ENCODE measurements at places on chromosomes 6 and 20.

- DNase-seq: no peak
Measured at GRCh38 chr6:46356543-46356942, 134.7 kb downstream of the RCAN2 start.

- no peak for DNase-seq
Measured at GRCh38 chr20:49381558-49382493, 100.6 kb downstream of the KCNB1 start.

GRCh38 chr20:57857969-57858368, 148.2 kb upstream of the PMEPA1 start:
- DNase-seq: no peak

- DNase-seq: no peak
Measured at GRCh38 chr6:106197441-106197840, 111.3 kb downstream of the PRDM1 start.

- DNase-seq: no peak
Measured at GRCh38 chr6:109441069-109441816, 719 bp downstream of the SMPD2 start.

DNA sequence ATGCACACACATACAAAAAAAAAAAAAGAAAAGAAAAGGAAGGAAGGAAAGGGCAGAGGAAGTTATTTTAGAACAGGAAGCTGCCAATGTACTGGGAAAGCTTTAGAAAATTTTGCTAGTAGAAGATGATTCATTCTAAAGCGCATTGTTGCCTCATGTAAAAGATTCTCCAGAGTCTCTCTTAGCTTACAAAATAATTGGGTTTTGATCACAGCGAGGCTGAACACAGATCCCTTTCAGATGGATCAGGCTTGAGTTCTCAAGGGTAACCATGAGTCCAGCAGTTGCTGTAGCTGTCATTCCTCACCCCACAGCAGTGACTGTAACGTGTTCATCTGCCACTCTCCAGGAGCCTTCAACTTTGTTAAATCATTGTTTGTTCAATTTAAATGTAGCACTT, 81.9 kb downstream of the PHACTR2 start:
- DNase-seq: no peak

GRCh38 chr20:45798935-45799642, 7.3 kb downstream of the DNTTIP1 start:
- no peak for DNase-seq

- no peak for DNase-seq
Measured at GRCh38 chr6:27863962-27864905, 48.0 kb downstream of the OR2B2 start.

DNA sequence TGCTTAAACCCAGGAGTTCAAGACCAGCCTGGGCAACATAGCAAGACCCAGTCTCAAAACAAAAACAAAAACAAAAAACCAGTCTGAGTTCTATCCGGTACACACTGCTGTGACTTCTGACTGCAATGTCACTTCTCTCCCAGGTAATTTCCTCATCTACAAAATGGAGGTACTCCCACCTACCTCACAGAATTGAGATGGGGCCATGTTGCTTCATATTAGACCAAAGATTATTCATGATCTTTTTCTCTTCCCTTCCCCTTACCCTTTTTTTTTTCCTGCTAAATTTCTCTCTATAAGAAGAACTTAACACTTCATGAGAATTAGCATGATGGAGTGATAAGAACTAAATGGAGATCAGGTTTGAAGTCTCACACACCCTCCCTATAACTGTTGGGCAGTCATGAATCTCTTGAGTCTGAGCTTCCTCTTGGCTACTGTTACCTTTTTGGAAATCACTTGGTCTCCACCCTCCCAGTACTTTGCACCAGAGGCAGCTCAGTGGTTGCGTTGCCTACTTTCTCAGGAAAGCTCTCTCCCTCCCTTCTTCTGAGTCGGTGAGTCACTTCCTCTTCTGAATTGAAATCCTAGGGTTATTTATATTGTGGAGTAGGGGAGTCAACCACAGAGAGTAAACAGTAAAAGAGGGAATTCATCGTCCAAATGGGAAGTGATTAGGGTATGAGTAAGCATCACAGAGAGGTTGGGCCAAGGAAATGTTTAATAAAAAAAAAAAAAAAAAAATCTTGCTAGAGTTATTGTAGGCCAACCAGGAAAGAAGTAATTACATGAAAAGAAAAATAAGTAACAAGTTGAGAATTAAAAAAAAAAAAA, 59.9 kb upstream of the MAP7 start:
- peak; percentile 94 for DNase-seq

DNA sequence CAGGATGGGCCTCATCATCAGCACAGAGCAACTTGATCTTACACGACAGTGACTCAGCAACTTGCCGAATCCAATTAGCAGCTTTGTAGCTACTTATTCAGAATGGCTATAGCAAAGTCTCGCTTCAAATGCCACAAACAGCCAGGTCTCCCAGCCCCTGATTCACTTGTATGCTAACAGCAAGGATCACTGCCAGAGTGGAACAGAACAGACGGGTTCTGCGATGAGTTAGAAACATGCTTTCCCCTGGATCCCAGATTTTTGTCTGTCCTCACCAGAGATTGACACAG, 254.4 kb downstream of the NRN1 start:
- DNase-seq: no peak

- DNase-seq: no peak
Measured at GRCh38 chr6:69580706-69581105, 216.1 kb downstream of the LMBRD1 start.

DNA sequence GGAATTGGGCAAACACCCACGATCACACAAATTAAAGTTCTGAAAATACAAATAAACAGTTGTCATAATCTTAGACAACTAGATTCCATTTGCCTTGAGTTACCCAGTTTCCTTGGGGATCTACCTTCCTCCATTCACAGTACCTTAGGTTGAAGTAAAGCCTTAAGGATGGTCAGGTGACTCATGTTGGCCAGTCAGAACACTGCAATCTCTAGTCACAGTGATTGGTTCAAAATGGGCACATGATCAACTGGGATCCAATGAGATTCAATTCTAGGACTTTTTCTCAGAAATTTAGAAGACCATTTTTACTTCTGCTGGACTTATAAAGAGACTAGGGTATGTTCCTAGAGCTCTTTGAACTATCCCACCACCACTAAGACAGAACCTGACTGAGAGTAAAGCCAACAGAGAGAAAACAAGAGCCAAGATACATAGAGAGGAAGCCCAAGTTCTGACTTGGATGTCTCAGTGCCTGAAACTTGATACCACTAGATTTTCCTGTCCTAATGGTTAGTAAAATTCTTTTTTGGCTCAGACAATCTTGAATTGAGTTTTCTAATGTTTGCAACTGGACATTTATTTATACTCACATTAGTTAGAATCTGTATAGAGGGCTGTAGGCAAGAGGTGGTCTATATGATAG, 8.6 kb upstream of the CLIC5 start:
- DNase-seq: no peak

DNA sequence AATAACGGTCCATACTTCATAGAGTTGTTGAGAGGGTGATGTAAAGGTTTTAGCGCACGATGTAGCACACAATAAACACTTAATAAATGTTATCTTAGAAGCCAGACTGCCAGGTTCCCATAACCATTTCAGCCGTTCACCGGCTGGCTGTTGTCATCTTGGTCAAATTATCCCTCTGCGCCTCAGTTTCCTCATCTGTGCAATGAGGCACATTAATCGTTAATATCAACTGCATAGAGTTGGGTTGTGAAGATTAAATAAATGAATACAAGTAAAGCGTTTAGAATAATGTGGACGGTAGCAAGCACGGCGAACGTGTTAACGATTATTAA, 432 bp upstream of the PSMF1 start:
- no peak for DNase-seq

- DNase-seq: no peak
Measured at GRCh38 chr6:139600919-139601475, 226.5 kb upstream of the CITED2 start.

- no peak for DNase-seq
Measured at GRCh38 chr20:8874437-8874836, 194.4 kb upstream of the PLCB4 start.

DNA sequence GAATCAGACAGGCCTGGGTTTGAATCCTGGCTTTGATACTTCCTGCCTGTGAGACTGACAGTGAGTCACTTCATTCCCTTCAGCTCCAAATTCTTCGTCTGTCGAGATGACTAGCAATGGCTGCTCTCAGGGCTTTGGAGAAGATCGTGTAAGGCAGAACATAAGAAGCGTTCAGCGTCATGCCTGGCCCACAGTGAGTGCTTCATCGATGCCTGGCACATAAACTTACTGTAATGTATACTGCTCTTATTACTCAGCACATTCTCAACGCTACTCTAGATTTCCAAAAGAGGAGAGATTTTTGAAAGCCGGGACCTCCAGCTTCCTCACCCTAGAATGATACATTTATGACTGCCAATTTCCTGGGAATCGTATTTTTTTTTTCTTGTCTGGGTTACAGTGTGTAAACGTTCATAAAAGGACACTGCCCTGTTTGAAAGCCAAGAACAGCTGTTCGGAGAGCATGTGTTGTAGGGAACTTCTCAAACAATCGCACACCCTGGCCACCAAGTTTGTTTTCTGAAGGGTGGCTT, 16.2 kb upstream of the BCAS1 start:
- DNase-seq: no peak

DNA sequence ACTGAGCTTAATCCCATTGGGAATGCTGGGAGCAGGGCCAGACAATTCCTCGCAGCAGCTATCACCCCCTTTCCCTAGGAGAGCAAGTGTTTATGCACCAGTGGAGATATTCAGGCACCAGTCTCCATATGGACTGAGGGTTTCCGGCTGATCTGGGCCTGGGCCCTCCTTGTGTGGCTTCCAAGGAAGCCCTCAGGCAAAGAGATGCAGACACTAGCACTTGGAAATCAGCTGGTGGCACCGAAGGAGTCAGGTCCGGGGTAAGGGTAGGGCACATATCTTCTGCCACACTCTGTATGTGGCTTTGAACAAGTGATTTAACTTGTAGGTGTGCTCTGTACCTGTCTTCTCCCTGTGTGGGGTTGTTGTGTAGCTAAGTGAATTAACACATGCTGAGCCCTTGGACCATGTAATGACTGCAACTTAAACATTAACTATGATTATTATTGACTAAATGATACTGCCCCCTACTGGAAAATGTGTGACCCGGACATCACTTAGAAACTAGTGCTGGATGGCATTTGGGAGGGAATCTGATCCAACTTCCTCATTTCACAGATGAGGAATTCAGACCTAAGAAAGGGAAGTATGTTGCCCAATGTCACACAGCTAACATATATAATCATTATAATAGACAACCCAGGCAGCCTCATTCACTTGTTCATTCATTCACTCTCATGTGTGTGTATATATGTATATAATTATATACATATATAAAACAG, 19.3 kb upstream of the WFDC2 start:
- no peak for DNase-seq

GRCh38 chr6:6892744-6893583, 214.8 kb upstream of the RREB1 start:
- DNase-seq: no peak

DNA sequence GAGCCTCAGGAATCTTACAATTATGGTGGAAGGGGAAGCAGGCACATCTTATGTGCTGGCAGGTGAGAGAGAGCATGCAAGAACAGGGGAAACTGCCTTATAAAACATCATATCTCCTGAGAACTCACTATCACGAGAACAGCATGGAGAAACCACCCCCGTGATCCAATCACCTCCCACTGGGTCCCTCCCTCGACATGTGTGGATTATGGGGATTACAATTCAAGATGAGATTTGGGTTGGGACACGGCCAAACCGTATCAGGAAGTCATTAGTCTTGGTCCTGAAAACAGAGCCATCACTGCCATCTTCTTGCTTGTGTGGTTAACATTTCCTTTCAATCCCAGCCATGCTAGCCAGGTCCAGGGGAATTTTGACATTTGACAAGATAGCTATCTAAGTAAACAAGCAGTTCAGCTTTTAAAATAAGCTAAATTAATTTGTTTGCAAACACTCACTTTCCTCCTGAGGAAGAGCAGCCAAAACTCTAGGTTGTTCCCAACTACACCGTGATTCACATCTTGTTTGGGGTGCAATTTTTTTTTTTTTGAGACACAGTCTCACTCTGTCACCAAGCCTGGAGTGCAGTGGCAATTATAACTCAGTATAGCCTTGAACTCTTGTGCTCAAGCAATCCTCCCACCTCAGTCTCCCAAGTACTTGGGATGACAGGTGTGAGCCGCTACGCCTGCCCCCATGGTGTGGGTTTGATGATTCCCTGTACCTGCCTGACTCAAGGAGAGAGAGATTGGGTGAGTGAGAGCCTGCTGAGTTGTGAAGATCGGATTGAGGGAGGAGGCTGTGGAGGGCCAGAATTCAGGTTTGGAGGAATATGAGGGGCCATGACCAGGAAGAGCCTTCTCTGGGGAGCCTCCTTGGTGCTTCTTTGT, 13.0 kb upstream of the PPP1R14C start:
- no peak for DNase-seq

GRCh38 chr20:15380770-15381169, 1043.4 kb upstream of the FLRT3 start:
- DNase-seq: no peak

GRCh38 chr20:21075471-21075870, 30.7 kb downstream of the LINC00237 start:
- DNase-seq: no peak

- no peak for DNase-seq
Measured at GRCh38 chr20:49769048-49769581, 43.5 kb upstream of the SLC9A8 start.

DNA sequence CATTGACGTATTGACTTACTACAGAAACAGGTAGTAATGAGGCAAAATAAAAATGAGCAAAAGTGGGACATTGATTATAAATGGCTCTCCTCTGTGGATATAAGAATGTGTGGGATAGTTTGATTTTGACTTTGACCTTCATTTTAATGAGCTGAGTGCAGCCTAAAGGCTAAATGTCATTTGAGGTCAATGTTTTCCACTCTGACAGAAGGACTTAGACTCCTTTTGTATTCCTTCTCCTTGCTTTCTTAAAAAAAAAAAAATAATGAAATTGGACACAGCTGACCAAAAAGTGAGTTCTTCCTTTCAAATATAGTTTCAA, 68.6 kb downstream of the MTFR2 start:
- DNase-seq: no peak

DNA sequence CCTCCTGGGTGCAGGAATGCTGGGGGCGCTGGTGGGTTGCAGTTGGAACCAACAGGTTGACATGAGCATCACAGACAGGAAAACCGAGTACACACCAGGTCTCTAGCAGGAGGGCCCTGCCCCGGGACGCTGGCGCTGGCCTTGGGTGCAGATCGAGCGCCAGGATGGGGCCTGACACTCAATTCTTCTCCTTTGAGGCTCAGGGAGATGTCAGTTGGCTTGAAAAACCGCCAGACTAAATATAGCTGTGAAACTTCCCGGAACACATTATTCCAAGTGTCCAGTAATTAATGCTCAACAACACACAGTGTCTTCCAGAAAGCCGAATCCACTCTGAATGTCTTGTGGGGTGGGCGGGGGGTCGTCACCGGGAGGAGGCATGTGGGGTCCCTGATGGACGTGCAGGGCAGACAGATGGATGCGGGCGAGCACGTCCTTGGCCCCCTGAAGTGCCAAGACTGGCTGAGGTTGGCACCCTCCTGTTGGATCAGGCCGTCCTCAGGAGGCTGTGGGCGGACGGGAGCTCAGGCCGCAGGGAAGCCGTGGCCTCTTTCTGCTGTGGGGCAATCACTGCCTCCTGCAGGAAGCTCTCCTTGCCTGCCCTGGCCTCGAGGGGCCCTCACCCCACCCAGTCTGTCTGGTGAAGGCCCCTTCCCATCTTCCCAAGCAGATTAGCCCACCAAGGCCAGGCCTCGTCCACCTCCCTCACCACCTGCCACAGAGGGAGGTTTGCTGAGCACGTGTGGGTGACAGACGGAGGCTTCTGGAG, 19.4 kb upstream of the GATA5 start:
- DNase-seq: no peak
